ENCODE measurements at places on chromosomes 1 and 21. TPM values are rescaled to one million over a fixed set of nuclear protein-coding genes. Genes with fewer than 3 reads are reported as not detected.
A peak's percentile ranks its signal among the peaks of the same experiment; 100 is the strongest.

LRRC38 gene
- 9.7 TPM for total RNA-seq

ATP1A4 gene
- total RNA-seq: 0.07 TPM

HSPA6 gene
- total RNA-seq: 37.7 TPM

CPLANE2 gene
- total RNA-seq: 4.5 TPM

AIRE gene
- 0.19 TPM for total RNA-seq

LACTBL1 gene
- total RNA-seq: not detected

ATAD3C gene
- total RNA-seq: 0.47 TPM

OSCP1 gene
- total RNA-seq: 4.6 TPM

GRCh38 chr21:29193901-29194300 is 63.5 kb downstream of the MAP3K7CL start:
- DNase-seq: no peak

GRCh38 chr21:21845901-21846300 is 847.7 kb downstream of the NCAM2 start:
- no peak for DNase-seq

DNA sequence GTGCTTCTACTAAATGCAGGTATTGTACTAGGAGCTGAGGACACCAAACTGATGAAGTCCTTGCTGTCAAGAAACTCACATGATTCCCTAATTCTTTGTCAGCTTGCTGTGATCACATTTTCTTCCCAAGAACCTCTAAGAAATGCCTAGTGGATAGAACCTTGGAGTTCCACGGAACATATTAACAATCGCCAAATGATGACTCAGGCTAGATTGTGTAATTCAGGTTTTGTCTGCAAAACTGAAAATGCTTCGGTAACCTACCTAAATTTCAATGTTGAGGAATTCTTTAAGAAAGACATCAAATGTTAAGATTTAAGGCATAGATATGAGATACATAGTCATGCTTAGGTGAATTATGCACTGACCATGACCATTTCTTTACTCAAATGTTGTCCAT is 1.7 kb upstream of the GADD45A start:
- DNase-seq: no peak

DNA sequence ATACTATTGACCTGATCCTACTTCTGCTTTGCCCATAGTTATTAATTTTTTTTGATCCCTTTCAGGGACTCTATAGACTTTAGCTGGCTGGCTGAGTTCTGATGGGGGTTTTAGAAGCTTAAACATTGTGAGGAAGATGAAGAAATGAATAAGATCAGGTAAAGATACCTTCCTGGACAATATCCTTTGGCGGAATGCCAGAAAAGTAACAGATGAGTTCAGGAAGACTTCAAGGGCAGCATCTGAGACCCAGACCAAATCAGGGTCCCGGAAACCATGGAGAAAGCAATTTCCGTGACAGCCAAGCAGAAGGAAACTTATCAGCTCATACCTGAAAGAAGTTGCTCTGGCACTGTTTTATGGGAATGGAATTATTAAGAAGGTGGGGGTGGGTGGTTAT is 100.4 kb downstream of the XCL2 start:
- DNase-seq: no peak

DNA sequence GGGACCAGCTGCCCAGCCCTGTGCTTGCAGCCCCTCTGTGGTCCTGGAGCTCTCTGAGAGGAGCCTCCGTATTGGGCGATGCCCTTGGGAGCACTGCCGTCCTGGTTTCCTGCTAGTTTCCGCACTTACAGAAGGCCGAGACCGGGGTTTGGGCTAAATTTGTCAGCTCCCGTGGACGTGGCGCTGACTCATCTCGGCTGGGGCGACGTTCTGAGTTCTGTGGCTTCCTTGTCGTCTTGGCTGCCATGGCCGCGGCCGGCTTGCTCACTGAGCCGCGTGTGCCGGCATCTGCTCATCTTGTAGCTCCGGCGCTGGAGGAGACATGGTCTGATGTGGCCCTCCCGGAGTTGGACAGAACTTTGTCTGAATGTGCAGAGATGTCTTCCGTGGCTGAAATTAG is 64.9 kb downstream of the PCNT start:
- peak; percentile 69 for DNase-seq

GRCh38 chr1:7470904-7471638 is 300.0 kb upstream of the VAMP3 start:
- peak; percentile 72 for DNase-seq

DNA sequence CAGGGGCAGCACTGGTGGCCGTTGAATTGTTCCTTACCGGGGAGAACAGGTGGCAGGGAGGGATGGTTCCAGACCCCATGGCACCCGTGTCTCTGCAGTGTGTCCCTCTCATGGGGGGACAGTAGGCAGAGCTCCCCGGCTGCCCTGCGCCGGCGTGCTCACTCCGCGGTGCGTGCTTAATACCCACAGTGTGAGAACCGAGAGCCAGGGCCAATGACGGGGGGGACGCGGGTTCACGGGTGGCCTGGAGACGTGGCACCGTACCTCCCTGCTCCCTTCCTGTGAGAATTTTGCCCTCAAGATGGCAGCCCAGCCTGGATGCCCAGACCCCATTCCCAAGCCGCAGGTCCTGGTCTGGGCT is 47.1 kb downstream of the PRDM16 start:
- DNase-seq: no peak

DNA sequence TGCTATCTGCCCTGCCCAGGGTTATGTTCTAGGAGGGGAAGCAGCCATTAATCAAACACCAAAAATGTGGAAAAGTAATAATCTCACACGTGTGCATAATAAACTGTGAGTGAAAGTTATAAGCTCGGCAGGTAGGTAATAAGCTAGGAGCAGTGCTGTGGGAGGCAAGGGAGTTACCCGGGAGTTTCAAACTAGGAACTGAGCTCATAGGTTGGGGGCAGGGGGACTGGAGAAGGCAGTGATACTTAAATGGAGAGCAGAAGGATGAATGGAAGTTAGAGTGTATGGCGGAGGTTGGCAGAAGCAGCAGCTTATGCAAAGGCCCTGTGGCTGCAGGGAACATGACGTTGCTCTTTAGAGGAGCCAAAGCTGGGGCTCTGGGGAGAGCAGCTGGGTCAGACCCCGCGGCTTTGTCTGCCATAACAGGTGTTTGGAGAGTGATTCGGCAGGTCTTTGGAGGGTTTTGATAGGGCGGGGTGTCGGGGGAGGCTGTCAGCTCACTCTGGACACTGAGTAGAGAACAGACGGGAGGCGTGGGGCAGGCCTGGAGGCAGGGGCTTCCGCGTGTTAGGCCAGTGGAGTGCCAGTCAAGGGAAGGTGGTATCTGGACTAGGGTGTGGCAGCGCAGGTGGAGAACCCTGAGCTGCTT is 20.0 kb downstream of the PTPRF start:
- no peak for DNase-seq

DNA sequence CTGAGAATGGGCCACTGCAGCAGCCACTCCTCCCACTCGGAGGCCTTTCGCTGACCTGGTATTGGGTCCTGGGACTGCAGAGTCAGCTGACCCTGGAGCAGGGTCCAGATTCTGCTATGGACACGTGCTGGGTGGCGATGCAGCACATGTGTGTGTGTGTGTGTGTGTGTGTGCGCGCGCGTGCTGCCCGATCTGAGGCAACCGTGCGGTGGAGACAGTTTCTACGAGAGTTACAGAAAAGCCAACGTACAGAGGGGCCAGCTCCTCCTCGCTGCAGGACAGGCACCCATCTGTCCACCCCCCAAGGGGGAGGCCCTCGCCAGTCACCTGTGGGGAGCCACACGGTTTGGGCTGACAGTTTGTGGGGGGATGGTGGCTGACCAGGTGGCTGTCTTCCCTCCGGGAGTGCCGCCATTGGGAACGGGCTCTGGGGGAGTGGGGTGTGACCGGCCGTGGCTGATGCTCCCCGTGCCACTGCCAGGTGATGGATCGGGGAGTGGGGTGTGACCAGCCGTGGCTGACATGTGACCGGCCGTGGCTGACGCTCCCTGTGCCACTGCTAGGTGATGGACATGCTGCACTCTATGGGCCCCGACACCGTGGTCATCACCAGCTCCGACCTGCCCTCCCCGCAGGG is 24.0 kb downstream of the CSTB start:
- peak; percentile 46 for DNase-seq

GRCh38 chr21:34345892-34346291 is 17.9 kb upstream of the KCNE2 start:
- DNase-seq: no peak

DNA sequence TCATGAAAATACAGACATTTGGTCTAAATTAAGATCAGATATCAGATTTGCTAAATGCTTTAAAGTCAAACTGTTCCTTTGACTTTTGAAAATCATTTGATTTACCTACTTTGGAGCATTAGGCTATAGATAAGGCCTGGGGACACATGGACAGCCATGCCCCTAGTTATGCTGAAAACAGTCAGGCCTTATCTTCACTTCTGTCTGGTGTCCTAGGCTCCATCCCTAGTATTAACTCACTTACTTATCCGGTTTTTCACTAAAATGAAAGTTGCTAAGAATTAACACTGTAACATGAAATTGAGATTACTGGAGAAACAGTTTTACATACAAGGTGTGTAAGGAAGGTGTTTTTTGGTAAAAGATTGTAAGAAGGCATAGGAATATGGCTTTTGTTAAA is 4.5 kb upstream of the CATSPERE start:
- DNase-seq: no peak

- DNase-seq: no peak
Observed at GRCh38 chr1:26832249-26832960, 5.9 kb downstream of the ZDHHC18 start.

- DNase-seq: peak; percentile 39
Observed at GRCh38 chr21:45982092-45982757, 655 bp downstream of the COL6A1 start.

DNA sequence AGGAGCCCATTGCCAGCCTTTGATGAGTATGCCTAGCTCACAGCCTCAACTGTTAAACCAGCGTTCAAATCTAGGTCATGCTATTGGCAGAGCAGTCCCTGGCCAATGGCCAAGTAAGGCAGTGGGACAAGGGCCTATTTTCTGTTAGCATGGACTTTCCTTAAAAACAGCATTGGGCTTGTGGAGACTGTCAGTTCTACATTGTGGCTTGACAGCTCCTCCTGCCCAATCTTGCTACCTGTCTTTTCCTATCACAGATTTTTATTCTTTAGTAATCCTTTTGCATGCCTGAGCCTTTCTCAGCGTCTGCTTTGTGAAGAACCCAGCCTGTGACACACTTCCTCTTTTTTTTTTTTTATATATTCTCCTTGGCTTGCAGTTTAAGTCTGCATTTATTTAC is 56.4 kb downstream of the DIP2A start:
- DNase-seq: peak; percentile 72

- peak; percentile 78 for DNase-seq
Observed at GRCh38 chr1:64539781-64540218, 69.9 kb downstream of the CACHD1 start.

All from psoas muscle (tissue), 8 donors.